ENCODE measurements at places on chromosomes 3 and 15. TPM values are rescaled to one million over a fixed set of nuclear protein-coding genes. Genes with fewer than 3 reads are reported as not detected.

CKMT1A gene
- 2.9 TPM for total RNA-seq

CNTN4 gene
- total RNA-seq, result not detected

ROPN1B gene
- total RNA-seq, result not detected

GOLGA8T gene
- total RNA-seq, result 0.80 TPM

LRRC31 gene
- total RNA-seq, result not detected

TMEM207 gene
- not detected for total RNA-seq

PLA2G4D gene
- not detected for total RNA-seq

PATL2 gene
- not detected for total RNA-seq
